DMS79 treated with DMSO at 0.1 percent for 48 hours (cell line): ENCODE measurements at places on chromosomes 4 and X.

- no peak for DNase-seq
These were observed 70.7 kb upstream of the HPGD start for GRCh38 chr4:174592985-174593335.

- no peak for DNase-seq
These were observed 619.7 kb downstream of the MID1IP1 start for GRCh38 chrX:39421006-39421405.

- peak; percentile 7 for DNase-seq
These were observed 536.2 kb downstream of the MID1IP1 start for GRCh38 chrX:39337451-39337850.

GRCh38 chr4:153452658-153453378 is 13.3 kb upstream of the TMEM131L start:
- DNase-seq: no peak

- no peak for DNase-seq
These were observed 79.6 kb upstream of the EOLA2 start for GRCh38 chrX:150017868-150018267.

- DNase-seq: no peak
These were observed 61.6 kb upstream of the PRPS1 start for GRCh38 chrX:107566604-107567262.

GRCh38 chr4:27350161-27350560 is 489.5 kb downstream of the STIM2 start:
- no peak for DNase-seq

DNA sequence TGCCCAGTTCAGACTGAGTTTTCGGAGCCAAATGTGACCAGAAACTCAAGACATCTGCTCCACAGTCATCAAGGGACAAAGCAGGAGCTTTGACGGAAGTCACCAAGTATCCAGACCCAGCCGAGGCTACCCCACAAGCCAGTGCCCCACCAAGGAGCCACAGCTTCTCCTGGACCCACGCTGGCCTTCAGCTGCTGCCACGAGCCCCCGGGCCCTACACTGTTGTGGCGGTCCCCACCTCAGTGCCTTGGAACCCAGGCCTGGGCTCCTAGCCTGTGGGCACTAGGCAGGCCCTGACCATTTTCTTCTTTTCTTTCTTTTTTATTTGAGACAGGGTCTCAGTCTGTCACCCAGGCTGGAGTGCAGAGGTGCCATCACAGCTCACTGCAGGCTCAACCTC is 82.1 kb upstream of the NKX1-1 start:
- DNase-seq: no peak

- no peak for DNase-seq
These were observed 174.5 kb upstream of the C1QTNF7 start for GRCh38 chr4:15253349-15253748.

- DNase-seq: no peak
These were observed 31.7 kb upstream of the ZNF41 start for GRCh38 chrX:47514533-47515235.

DNA sequence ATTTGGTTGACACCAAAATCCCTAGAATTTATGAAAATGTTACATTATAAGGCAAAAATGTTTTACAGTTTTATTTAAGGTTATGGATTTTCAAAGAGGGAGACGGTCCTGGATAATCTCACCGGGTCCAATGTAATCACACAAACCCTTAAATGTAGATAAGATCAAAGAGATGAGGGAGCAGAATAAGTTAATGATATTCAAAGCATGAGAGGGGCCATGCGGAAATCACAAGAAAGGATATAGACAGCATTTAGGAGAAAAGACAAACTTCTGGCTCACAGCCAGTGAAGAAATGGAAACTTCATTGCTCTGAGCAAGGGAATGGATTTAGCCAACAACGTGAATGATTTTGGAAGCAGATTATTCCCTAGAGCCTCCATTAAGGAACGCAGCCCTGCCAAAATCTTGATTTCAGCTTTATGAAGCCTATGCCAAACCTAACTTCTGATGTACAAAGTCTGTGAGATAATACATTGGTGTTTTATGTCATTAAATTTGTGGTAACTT is 684.4 kb upstream of the GNPDA2 start:
- DNase-seq: no peak

- DNase-seq: no peak
These were observed 773 bp downstream of the DAPP1 start for GRCh38 chr4:99817309-99817890.
